HFFc6 (cell line): ENCODE measurements at places on chromosomes 16 and 17. TPM values are rescaled to one million over a fixed set of nuclear protein-coding genes. Genes with fewer than 3 reads are reported as not detected.

GP1BA gene
- total RNA-seq = not detected in 3 replicates

KRTAP4-1 gene
- not detected in 3 replicates for total RNA-seq

CCDC40 gene
- 1.7 and 3.7 TPM in 2 replicates for total RNA-seq

GRCh38 chr17:64920419-64921172, 1.3 kb upstream of the LRRC37A3 start:
- H3K36me3 ChIP-seq = no peaks in the 10 kb centered on the region
- peak overlapping the region; percentile 88 for H3K4me3 ChIP-seq
- H3K27me3 ChIP-seq = no peaks in the 10 kb centered on the region
- no peaks in the 10 kb centered on the region for H3K4me1 ChIP-seq

DNA sequence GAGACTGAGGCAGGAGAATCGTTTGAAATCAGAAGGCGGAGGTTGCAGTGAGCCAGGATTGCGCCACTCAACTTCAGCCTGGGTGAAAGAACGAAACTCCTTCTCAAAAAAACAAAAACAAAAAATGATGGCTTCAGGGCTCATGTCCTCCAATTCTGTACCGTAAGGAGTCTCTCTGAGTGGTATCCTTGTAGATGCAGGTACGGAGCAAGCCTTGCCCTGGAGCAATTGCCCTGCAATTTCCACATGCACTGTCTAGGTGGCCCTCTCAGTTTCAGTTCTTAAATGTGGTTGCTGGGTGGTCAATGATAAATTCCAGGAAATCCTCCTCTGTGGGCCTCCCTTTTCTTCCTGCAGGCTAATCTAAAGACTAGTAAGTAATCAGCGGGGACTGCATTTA, 10.6 kb downstream of the TMEM238L start:
- no peak for DNase-seq
- H3K36me3 ChIP-seq = no peaks in the 10 kb centered on the region
- H3K4me1 ChIP-seq = no peaks in the 10 kb centered on the region
- peaks cover 3% of the 10 kb centered on the region for H3K27me3 ChIP-seq
- H3K4me3 ChIP-seq = no peak overlapping the region

GRCh38 chr16:85488414-85488813, 124.7 kb upstream of the GSE1 start:
- peaks cover 19% of the 10 kb centered on the region for H3K4me1 ChIP-seq
- H3K36me3 ChIP-seq = no peaks in the 10 kb centered on the region
- H3K4me3 ChIP-seq = no peak overlapping the region
- no peak overlapping the region for H3K27ac ChIP-seq
- H3K27me3 ChIP-seq = peaks cover 9% of the 10 kb centered on the region
- DNase-seq = no peak

DNA sequence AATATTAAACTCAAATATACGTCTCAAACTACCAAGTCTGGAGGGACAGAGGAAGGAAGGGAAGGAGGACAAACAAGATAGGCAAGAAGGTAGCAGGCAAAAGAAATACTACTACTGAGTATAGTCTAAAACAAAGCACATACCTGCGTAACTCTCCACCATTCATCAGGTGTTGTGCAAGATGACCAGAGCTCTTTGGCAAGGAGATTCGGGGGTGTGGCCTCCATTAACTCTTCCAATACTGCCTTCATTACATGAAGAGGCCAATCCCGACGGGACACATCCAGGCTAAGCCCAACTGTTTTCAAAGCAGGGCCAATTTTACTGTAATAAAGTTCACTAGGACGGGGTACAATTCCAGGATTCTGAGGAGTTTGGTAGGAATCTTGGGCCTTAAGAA, 38.2 kb upstream of the ARL6IP1 start:
- no peaks in the 10 kb centered on the region for H3K4me1 ChIP-seq
- no peak overlapping the region for H3K27ac ChIP-seq
- peaks cover 49% of the 10 kb centered on the region for H3K36me3 ChIP-seq
- DNase-seq = no peak
- H3K4me3 ChIP-seq = no peak overlapping the region
- no peaks in the 10 kb centered on the region; the same call in 1 of the 2 replicates for H3K27me3 ChIP-seq

- peaks cover 48% of the 10 kb centered on the region for H3K4me1 ChIP-seq
- peaks cover 14% of the 10 kb centered on the region for H3K27me3 ChIP-seq
- H3K27ac ChIP-seq = peak overlapping the region; percentile 67
- H3K36me3 ChIP-seq = peaks cover 33% of the 10 kb centered on the region
- H3K4me3 ChIP-seq = no peak overlapping the region
Observed at GRCh38 chr17:38898812-38899348, 26.5 kb upstream of the LASP1NB start.

GRCh38 chr16:88417684-88418476, 35.1 kb downstream of the ZNF469 start:
- H3K27me3 ChIP-seq = no peaks in the 10 kb centered on the region; the same call in 1 of the 2 replicates
- no peak for DNase-seq
- H3K4me1 ChIP-seq = no peaks in the 10 kb centered on the region
- no peak overlapping the region for H3K27ac ChIP-seq
- no peaks in the 10 kb centered on the region for H3K36me3 ChIP-seq
- H3K4me3 ChIP-seq = no peak overlapping the region

- peaks cover 5% of the 10 kb centered on the region for H3K27me3 ChIP-seq
- H3K4me3 ChIP-seq = peak overlapping the region; percentile 25
- no peaks in the 10 kb centered on the region for H3K36me3 ChIP-seq
- H3K4me1 ChIP-seq = peaks cover 54% of the 10 kb centered on the region
- H3K27ac ChIP-seq = peak overlapping the region; percentile 89
Observed at GRCh38 chr16:86771506-86772460, 193.4 kb downstream of the FOXL1 start.
